ENCODE measurements at places on chromosomes 4 and X.

DNA sequence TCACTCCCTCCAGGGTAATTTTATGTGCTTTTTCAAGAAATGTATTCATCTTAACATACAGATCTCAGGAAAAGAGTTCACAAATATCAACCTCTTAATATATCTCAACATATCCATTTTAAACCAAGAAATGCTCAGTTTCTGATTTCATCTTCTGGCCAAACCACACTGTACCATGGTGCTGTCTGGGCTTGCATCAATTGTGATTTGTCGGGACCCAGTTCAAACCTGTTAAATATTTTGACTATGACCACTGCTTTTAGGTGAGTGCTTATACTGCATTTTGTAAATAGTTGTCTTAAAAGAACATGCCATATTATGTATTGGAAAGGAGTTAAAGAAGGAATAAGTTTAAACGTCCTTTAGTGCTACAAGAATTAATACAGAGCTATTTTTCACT, 352.1 kb downstream of the SPOCK3 start:
- no peak for DNase-seq

- DNase-seq = no peak
These were observed 166.5 kb downstream of the PJA1 start for GRCh38 chrX:68998716-68999115.

DNA sequence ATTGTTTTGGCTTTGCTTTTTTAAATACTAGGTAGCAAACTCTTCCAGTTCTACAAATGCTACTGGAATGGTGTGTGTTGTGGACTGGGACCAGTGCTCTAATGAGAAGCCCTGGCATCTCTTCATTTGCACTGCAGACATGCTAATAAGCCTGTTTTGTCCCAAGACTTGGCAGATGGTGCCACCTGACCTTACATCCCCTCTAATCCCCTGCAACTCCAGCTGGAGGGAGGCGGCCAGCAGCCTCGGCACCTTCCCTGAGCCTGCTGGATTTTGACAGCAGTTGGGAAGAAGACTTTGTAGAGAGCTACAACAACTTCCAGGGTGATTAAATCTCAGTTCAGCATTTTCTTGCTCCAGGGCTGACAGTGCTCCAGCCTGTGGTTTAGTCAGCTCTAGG, 200.0 kb downstream of the DCLK2 start:
- DNase-seq = no peak

- no peak for DNase-seq
These were observed 68.7 kb upstream of the NDST3 start for GRCh38 chr4:117965622-117966021.

- no peak for DNase-seq
These were observed 114.5 kb upstream of the RBPJ start for GRCh38 chr4:26206339-26206738.

DNA sequence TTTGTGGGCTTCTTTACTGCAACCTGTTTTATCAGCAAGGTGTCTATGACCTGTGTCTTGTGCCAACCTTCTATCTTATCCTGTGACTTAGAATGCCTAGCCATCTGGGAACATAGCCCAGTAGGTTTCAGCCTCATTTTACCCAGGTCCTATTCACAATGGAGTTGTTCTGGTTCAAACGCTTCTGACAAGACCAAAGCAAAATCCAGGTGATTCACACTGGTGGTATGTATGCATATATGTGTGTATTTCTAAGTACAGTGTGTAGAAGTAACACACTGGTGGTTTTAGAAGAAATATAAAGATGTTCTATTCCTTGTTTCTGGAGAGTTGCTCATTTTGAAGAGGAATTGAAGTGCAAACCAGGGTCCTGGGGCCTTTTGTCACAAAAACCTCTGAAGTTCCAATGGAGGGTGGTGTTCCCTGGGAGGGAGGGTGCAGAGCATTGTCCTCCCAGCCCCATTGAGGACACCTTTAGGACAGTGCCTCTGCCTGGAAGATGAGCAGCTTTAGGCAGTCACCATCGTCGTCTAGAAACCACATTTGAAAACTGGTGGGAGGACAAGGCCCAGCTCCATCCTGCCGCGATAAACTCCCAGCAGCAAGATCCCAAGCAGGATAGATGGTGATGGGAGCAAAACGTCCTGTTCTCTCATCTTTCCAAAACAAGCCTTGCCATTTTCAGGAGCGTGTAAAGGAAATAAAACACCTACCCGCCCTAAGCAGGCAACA, 191.4 kb downstream of the TSPAN5 start:
- no peak for DNase-seq

DNA sequence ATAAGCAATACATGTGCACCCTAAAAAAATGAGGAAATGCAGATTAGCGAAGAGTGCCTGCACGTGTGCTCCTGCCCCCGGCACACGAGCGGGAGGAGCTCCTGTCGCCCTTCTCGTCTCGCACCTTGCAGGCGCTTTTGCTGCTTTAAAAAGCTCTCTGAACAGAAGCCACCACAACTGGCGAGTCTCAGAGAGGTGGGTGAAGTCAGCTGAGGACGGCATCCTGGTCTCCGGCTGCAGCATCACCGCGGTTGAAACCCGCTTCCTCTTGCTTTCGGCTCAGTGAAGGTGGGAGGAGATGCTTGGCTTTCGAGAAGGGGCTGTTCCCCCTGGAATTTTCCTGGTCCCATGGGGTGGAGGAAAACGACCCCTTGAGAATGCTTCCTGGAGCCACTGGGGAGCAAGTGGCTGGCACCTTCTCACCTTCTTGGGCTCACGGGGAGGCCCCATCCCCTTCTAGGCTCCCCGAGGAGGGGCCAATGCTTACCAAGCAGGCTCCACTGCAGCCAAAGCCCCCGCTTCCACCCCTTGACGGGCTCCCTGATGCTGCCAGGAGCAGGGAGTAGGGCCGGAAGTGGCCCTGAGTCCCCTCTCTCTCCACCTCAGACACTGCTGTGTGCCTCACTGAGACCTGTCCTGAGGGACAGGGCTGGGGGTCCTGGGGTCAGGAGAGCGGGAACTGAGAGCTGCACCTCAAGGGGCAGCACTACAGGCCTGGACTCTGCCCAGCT, 29.2 kb upstream of the MXD4 start:
- DNase-seq = no peak

DNA sequence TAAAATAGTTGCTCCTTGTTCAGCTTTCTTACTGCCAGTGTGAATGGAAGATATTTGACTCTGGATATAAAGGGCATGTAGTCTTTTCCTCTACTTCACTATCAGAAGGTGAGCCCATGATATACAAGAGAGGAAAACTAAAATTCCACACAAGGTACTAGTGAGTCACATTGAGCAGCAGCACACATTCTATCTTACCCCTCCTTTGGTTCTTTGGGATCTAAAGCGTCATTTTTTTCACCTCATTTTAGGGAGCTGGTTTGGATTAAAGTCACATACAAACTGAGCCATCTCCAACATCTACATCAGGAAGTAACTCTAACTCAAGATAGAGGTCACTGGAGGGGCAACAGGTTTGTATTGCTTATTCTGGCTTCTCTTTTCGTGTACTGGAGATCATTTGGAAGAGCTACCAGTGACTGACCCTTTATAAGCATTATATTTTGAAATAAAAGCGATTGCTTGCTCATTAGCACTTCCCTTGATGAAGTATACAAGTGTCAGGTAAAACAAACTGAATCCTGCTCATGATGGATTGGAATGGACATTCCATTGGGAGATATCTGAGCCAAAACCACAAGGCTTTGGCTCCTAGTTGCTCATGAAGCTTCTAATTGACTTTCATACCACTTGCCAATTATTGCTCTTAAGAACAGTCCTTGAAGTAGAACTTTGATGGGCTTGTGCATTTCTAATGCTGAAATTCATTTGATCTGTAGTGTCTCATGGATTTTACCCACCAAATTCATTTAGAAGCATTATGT, 124.1 kb downstream of the SPCS3 start:
- no peak for DNase-seq
